ENCODE measurements at places on chromosomes 12 and 14.
A peak's percentile ranks its signal among the peaks of the same experiment; 100 is the strongest.

GRCh38 chr12:93419388-93420034 lies 22.2 kb downstream of the UBE2N start:
- DNase-seq, result no peak

DNA sequence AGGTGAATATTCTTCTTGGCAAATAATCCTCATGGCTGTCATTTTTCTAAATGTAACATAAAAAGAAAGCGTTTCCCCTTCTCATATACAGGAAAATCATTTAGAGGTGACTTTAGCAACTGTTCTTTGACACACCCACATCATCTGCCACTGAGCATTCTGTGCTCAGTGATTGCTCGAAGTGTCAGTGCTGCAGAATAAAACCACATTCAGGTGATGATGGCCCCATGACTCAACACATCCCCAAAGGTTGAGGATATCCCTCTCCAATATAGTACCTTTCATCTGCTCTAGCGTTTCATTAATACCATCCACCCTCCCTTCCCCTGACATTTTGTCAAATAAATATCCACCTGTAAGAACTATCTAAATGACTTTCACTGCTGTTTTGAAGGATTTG lies 28.7 kb upstream of the CPSF6 start:
- DNase-seq, result no peak

DNA sequence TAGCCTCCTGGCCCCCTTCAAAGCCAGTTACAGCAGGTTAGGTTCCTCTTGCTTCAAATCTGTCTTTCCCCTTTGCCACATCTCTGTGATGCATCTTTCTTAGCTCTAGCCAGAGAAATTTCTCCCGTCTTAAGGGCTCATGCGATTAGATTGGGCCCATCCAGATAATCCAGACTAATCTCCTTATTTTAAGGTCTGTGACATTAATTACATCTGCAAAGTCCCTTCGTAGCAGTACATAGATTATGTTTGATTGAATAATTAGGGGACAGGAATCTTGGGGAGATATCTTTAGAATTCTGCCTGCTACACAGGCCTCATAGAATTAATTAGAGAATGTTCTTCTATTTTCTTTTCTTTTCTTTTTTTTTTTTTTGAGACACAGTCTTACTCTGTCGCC lies 79.3 kb downstream of the SPATS2 start:
- peak; percentile 40 for DNase-seq

DNA sequence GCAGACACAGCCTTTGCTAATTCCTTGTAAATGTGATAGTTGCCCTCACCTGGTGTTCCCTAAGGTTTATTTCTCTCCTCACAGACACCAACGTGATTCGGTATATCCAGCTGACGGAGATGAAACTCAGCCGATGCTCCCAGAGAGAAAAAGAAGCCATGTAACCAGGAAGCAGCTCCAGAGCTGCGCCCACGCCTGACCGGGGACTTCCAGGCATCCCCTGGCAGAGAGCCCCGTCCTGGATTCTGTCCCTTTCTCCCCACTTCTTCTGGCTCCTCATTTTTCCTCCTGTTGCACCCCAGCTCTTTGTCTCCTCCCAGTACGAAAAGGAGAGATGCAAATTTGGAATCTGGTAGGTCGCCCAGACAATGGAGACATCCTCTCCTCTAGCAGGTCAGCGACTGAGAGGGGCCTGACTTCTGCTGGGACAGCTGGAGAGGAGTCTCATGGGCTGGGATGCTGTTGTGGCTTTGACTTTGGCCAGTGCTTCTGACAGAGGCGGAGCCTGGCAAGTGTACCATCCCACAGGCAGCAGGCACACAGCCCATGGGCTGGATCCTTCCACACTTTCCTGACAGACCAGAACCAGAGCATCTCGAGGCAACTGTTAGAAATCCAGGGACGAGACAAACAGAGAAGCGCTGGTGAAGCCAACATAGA lies 29.4 kb downstream of the TTC9 start:
- no peak for DNase-seq

DNA sequence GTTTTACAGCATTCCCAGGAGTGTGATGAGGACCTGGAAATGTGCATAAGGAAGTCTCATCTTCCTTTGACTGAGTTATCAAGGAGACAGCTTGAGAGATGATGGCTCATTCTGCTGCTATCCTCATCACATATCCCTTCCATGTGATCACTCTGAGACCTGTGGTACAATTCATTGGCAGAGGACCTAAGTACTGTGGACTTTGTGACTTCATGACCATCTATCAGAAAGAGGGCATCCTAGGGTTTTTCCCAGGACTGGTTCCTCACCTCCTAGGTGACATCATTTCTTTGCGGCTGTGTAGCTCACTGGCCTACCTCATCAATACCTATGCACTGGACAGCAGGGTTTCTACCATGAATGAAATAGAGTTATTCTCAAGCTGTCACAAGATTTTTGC lies 172.1 kb upstream of the PLEKHG7 start:
- no peak for DNase-seq

- no peak for DNase-seq
These were observed 40.2 kb upstream of the SINHCAF start for GRCh38 chr12:31366104-31366621.

DNA sequence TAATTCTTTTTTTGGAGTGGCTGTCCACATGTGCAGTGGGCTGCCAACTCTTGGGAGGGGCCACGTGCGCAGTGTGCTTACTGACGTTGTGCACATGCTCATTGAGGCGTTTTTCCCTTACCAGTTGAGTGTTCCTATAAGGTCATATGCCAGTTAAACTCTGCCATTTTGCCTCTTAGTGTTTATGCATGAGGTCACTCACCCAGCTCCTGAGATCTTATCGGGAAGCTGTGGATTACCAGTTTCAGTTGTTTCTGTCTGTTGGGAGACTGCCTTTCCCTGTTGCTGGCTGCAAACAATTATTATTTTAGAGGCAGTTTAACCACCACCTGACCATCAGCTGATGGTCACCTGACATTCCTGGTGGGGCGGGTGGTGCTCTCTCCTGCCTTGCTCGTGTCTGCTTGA lies 16.1 kb upstream of the KIF21A start:
- DNase-seq, result no peak

GRCh38 chr12:50085615-50086072 lies 502 bp downstream of the SMARCD1 start:
- no peak for DNase-seq

DNA sequence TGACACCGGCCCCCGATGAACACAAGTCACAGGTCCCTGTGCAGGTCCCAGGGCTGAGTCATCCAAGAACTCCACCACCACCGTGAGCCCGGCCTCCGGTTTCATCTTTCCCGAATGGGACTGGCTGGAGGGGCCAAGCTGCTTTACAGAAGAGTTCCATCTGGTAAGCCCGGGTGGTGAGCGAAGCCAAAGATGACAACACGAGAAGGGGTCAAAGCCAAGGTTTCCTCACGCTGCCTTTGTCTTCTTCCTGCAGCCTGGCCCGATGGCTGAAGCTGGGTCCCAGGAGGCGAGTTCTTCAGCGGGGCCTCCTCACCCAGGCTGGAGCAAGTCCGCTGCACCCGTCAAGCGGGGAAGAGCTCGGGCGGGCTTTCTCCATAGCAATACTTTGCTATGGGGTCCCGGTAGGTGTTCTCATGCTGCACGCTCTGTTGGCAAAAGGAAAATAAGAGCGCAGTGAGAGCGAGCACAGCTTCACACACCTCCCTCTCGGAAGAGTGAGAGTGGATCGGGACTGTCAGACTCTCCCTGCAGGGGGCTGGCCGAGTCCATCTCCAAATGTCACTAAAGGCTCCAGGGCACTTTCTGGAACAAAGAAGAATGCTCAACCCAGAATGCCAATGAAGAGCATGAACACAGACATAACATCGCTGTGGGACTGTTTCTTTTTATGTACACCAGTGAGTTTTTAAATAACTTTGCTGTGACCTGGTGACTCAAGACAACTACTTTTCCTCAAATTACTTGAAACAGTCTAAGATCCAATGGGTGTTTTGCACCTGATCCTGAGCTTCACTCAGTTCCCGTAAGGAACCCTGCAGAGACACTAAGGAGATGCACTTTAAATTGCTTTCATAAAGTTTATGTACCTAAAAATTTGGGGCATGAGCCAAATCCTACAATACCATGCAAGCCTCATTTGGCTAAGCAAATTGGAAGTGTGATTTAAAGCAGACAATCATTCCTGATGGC lies 20.1 kb downstream of the SPRING1 start:
- no peak for DNase-seq

DNA sequence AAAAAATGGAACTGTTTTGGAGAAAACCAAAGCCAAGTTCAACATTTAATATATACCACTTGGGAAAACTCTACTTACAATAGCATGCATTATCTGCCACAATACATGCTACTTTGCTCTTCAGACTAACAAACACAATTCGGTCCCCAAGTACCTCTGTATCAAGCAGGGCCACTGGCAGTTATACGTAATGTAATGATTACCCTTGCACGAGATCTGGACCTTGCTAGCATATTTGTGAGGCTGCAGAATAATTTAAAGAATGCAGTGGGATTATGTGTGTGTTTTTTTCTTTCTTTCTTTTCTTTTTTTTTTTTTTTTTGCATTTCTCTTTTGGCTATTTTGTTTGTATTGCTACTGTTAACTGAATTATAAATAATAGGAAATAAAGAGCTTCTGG lies 22.8 kb upstream of the PYGL start:
- no peak for DNase-seq

GRCh38 chr14:96832351-96832750 lies 35.2 kb downstream of the VRK1 start:
- no peak for DNase-seq

- DNase-seq, result peak; percentile 72
These were observed 986.3 kb upstream of the TMEM132C start for GRCh38 chr12:127280393-127281275.

GRCh38 chr12:48165089-48165981 lies 8.0 kb upstream of the ASB8 start:
- DNase-seq, result peak; percentile 38

- DNase-seq, result no peak
These were observed 144.7 kb upstream of the TMCC3 start for GRCh38 chr12:94795044-94795443.

DNA sequence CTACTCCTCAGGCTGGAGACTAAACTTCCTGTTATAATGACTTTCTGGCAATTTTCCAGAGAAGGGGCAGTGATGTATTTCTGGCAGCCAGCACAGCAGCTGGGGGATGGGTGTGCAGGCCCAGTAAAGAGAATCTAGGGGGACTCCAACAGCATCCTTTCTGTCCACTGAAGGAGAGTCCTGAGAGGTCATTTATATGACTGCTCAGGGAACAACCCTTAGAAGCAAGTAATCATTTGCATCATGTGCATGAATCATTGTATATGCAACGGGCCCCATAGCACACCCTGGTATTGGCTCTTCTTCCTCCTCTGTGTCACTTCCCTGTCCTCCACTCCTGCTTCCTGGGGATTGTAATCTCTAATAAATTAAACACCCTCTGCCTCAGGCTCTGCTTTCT lies 493.8 kb downstream of the RPS29 start:
- DNase-seq, result no peak

DNA sequence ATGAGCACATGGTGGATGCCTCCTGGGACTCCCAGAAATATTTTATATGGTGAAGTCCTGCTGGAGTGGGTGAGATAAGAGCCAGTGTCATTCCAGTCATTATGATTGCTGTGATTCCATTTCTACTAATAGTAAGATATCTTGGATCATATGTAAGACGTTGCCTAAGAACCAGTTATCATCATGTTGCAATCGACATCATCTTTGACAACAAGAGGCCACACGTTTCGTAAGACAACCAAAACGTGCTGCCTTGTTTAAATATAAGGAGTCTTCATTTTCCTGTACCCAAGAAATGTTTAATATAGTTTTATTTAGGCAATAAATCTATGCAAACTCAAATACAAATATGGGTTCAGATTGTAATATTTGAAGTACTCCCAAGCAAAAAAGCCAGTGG lies 58.4 kb downstream of the SPTSSA start:
- no peak for DNase-seq

- no peak for DNase-seq
These were observed 15.8 kb downstream of the FBXW8 start for GRCh38 chr12:116926283-116927243.

GRCh38 chr12:126418400-126418799 lies 1353.2 kb downstream of the AACS start:
- no peak for DNase-seq

- DNase-seq, result no peak
These were observed 45.8 kb downstream of the HSD17B6 start for GRCh38 chr12:56808954-56809353.

Measured in WERI-Rb-1 (cell line).